Activated T-cell treated with anti-CD3 and anti-CD28 coated beads for 24 hours (primary cell): ENCODE measurements at places on chromosomes 1 and 21.

DNA sequence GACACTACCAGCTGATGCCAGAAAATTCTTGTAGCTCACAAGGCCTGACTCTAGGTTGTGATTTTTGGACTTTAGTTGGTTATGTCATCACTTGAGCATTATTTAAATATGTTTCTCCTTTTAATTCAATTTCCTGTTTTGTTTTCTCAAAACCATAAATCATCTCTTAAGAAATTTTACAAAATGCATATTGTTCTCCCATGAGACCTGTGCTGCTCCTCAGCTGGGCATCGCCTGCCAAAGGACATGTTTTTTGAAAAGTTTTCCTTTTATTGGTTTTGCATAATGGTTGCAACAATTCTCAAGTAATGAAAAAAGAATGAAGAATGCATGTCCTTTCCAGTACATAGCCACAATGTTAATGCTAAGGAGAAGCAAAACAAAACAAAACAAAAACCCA is 204.7 kb upstream of the LYPLAL1 start:
- no peak for DNase-seq

DNA sequence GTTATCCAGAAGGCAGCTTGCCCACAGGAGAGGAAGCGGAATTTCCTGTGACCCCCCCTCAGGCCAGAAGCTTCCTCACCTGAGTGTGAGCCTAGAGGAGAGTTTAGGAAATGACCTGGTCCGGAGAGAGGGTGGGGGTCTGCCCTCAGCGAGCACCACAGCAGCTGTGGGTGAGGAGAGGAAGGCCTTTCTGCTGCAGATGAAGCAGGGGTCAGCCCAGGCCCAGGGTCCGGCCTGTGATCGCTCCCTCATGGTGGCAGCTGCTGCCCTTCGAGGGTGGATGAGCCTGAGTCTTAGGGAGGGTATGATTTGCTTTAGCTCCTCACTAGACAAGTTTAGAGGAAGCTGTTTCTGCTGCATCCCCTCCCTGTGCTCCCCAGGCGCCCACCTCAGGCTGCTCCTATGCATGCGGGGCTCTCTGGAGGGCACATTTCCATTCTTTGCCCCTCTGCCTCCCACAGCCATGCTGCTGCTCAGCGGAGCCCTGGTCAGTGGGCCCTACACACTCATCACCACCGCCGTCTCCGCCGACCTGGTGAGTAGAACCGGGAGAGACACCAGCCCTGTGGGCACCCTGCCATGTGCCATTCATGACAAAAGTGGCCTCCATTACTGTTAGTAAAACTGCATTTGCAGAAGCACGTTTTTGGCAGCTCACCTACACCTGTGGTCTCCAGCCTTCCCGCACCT is 53.0 kb downstream of the SLC37A1 start:
- no peak for DNase-seq

- no peak for DNase-seq
These were observed 357.2 kb downstream of the KCNH1 start for GRCh38 chr1:210776712-210777111.

GRCh38 chr21:40766381-40766780 is 80.6 kb downstream of the DSCAM start:
- no peak for DNase-seq

GRCh38 chr1:4124631-4125145 is 224.6 kb upstream of the C1orf174 start:
- no peak for DNase-seq

DNA sequence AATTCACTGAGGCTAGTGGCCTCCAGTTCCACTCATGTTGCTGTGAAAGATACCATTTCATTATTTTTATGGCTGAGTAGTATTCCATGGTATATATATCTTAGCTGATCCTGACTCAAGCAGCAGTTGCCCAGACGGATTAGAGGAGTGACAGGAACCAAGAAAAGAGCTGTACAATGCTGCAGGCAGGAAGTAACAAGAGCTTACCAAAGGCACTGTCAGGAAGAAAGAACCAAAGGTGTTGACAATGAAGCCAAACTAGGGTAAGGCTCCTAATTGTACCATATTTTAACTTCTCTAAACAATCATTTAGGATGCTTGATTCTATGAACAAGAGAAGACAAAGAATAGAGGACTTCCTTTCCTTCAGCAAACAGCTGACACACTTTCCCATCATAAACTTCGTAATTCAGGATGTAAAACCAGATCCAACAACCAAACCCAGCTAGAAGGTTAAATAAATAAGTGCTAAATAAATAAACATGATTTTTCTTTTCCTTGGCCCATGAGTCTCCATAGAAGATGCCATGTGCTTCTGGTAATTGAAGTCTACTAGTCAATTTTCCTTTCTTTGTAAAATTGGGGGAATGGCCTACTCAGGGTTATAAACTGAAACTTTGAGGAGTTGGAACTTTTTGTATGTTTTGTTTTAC is 248.2 kb upstream of the SGIP1 start:
- DNase-seq: no peak

GRCh38 chr1:203215573-203215972 is 13.9 kb downstream of the CHIT1 start:
- DNase-seq: no peak

- DNase-seq: no peak
These were observed 19.7 kb upstream of the LMX1A start for GRCh38 chr1:165376041-165376810.
